ENCODE measurements at places on chromosomes 5 and 9.

DNA sequence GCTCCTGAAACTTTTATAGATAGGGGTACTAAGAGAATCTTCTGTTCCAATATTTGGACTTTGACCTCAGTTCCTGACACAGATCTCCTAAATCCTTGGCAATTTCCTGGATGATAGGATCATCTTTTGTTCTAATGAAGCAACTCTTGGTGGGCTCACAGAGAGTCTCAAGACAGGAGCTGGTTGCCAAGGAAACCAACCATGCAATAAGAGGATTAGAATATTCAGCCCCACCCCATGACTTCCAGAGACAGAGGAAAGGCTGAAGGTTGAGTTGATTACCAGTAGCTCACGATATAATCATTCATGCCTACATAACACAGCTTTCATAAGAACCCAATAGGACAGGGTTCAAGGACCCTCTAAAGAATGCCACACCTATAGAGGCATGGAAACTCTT lies 2050.2 kb upstream of the CDH6 start:
- DNase-seq, result no peak

DNA sequence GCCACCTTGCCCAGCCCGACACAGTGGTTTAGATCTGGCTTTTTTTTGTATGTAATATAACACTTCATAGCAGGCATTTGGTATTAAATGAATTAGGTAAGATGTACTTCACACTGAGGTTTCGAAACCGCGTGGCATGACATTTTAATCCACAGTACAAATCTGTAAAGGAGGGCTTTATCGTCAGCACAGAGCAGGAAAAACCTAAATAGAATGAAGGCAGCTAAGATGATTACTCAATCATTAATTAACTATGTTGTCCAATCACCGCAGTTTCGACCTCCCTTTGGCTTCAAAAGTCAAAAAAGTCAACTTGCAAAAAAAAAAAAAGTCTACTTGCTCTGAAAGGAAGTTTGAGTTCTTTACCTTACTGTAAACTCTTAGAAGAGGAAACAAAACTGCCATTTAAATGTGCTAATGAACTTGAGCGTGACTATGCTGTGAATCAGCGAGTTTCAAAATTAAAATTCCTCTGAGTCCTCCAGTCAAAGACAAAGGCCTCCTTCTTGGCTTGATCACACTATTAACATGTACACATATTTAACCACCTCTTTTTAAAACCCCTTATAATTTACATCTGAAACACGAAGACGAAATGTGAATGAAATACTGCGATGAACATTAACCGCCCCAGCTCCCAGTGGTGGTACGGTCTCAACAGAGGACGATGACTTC lies 698 bp upstream of the SEC24A start:
- DNase-seq, result no peak

GRCh38 chr5:15238006-15238405 lies 262.0 kb upstream of the FBXL7 start:
- DNase-seq, result no peak

DNA sequence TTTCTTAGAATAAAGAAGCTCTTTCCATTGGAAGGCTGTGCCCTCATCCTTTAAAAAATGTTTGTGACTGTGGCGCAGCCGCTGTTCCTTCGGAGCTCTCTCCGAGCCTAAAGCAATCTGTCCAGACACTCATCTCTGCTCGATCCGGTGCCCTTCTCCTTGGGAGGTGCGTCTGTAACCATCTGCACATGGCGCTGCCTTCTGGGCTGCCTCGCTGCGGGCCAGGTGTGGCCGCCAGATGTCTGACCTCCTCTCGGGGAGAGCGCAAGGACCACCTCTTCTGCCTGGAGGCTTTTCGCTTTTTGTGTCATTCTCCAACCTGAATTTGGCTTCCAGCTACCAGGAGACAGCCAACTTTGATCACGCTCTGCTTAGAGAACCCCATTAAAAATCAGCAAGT lies 153.4 kb upstream of the PTCH1 start:
- DNase-seq, result no peak

- DNase-seq, result no peak
These were observed 133.4 kb downstream of the SLC25A46 start for GRCh38 chr5:110872200-110872599.

- DNase-seq, result no peak
These were observed 112.5 kb upstream of the SLC44A1 start for GRCh38 chr9:105131981-105132380.

- no peak for DNase-seq
These were observed 3.2 kb upstream of the SET start for GRCh38 chr9:128685636-128686489.

DNA sequence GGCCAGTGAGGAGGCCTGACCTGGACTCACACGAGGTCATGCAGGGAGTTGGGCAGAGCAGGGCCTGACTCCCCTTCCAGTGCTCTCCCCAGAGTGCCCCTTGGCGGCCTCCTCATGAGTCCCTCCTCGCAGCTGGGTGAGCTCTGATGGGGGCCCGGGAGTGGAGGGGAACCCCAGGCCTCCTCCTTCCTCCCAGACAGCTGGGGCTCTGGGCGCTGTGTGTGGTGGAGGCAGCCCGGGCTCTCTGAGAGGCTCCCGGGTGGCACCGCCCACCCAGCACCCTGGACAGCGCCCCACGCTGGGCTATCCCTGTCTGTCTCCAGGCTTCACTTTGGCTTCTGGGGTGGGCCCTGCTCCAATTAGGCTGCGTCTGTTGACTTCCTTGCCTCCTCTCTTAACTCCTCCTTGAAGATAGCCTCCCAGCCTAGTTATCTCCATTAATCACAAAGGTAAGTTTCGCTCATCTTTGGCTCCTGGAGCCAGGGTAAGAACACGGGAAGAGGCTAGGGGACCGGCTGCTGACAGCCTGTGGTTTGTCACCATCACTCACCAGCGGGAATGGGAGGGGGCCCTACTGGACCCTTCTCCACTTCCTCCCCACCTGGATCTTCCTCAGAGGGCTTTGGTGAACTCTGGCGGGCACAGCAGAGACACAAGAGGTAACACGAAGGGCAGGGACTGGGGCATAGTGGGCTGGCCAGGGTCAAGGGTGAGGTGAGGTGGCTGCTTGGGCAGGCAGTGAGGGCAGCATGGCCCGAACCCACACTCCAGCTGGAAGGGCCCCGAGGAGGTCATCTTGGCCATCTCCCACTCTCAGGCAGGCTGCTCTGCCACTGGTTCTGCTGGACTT lies 13.1 kb downstream of the PSD2 start:
- no peak for DNase-seq

DNA sequence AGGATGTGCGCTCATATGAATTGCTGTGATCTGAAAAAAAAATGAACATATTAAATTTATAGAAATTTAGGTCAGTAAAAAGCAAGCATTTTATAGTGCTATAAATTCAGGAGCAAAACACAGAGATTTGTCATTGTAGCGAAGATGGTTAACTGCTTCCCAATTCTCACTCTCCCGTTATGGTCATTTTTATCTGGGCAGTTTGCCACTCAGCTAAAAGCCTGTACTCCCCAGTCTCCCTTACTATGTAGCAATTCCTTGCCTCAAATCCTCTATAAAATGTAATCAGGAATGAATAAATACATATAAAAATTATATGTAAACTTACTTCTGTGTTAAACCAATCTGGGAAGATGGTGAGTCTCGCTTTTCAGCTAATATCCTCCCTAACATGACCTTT lies 471.5 kb downstream of the HINT1 start:
- no peak for DNase-seq

DNA sequence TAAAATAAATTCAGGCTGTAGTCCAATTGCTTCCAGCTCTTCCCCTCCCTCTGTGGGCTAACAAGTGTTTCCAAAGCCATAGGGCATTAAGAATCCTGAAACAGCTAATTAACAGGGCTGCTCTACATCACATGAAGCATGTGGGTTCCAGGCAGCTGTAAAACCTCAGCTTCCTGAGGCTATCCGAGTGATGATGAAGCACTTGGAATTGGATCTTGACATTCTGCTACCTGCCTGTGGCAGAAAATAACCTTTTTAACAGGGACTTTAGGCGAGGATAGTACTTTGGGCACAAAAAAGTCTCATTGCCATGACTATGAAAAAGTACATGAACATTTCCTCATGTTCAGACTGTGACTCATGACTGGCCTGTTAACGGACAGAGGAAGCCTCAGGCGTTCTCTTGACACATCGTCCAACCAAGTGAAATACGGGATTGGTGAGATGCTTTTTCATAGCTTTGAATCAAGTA lies 107.2 kb downstream of the PDE4D start:
- DNase-seq, result no peak

DNA sequence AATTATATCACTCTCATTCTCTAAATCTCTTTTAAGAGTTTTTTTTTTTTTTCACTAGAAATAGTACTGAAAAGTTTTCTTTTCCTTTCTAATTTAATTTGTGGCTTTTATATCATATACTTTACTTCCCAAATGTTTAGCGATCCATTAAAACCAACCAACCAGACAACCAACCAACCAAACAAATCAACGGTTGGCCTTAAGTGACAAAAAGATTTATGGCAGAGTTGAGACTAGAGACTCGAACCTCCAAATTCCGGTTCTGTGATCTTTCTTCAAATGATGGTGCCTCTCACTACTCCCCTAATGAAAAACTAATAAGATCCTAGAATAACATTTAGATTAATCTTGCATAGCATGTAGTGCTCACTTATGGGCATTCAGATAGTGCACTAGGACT lies 45.3 kb upstream of the ACTBL2 start:
- no peak for DNase-seq

DNA sequence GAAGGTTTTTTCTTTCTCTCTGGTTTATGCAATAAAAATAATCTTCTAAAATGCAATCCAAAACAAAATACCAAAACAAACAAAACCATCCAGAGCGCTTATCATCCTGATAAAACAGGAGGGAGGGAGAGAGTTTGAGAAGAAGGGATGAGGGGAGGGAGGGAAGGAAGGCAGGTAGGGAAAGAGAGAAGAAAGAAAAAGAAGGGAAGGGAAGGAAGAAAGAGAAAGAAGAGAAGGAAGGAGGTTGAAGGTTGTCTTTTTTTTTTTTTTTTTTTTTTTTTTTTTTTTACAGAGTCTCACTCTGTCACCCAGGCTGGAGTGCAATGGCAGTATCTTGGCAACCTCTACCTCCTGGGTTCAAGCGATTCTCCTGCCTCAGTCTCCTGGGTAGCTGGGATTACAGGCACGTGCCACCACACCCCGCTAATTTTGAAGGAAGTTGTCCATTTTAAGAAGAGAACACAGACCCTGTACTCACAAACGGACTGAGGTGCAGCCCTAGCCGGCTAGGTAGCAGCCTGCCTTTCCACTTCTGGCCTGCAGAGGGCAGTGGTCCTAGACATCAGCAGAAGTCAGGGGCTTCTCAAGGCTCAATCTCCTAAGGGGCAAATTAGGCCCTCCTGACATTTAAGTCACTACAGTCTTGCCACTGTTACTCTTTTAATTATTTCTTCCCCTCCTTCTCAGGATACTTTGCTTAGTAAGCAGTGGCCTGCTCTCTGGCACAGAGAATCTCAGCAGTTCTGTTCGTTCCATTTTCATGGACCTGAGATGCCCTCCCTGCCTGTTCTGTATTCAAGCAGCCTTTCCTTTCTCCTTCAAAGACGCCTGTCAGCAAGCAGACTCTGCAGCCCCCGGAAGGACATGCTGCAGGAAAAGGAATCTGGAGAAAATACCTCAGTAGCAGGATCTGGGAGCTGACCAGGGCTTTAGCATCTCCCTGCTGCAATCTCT lies 76.4 kb downstream of the EPB41L4B start:
- peak; percentile 28 for DNase-seq

GRCh38 chr5:136731241-136731900 lies 366.0 kb upstream of the TRPC7 start:
- DNase-seq, result no peak

DNA sequence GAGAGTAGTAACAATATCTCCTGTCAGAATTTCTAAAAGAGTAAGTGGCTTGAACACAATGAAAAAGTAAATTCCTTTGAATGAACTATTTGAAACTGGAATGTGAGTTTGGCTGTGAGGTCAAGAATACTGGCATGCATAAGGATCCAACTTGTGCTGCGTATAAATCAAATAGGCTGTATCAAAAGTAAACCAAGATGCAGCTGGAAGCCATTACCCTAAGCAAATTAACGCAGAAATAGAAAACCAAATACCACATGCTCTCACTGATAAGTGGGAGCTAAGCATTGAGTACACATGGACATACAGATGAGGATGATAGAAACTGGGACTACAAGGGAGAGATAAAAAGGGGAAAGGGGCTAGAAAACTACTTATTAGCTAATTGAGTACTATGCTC lies 24.0 kb upstream of the SRFBP1 start:
- no peak for DNase-seq

DNA sequence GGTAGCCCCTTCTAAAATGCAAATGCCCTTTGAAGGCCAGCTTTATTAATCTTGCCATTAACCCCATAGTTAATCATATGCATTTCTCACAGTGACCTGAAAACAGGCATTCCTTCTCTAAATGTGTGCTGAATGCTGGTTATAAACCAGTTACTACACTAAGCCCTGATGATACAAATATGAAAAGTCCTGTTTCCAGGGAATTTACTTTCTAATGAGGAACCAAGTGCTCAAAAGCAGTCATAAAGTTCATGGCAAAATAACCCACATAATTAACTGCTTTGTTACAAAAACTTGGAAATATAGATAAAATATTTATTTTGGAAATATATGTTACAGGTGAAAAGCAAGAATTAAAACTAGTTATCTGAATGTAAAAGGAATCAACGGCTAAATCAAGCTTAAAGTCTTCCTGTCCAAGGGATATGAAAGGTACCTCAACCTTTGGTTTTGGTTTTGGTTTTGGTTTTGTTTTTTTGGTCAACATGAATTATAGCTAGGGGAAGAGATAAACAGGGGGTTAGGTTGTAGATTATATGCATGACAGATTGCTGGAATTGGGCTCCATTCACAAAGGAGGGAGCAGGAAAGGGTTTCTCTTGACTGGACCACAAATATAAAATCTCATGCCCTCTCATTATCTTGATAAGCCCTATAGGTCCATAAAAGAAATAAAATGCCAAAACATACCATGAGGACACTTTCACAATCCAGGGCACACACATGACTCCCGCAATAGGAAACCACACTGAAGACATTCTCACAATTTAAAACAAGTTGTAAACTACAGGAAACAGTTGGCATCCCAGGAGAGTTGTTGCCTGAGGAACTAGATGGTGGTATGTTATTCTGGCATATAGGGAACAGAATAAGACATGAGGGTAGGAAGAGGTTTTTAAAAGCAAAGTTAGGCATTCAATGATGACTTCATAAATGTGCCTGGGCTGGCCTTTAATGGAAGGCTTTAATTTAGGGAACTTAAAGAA lies 46.7 kb upstream of the MACIR start:
- no peak for DNase-seq

GRCh38 chr5:132391870-132392269 lies 22.4 kb downstream of the SLC22A5 start:
- DNase-seq, result no peak

- DNase-seq, result no peak
These were observed 335.7 kb upstream of the RPS23 start for GRCh38 chr5:82613891-82614290.

- no peak for DNase-seq
These were observed 132.6 kb downstream of the SPOCK1 start for GRCh38 chr5:137366526-137366925.

Data from iPS DF 19.7 (cell line).